C1 segment of cervical spinal cord (tissue), 14 donors: ENCODE measurements at places on chromosomes 2 and 18.

DNA sequence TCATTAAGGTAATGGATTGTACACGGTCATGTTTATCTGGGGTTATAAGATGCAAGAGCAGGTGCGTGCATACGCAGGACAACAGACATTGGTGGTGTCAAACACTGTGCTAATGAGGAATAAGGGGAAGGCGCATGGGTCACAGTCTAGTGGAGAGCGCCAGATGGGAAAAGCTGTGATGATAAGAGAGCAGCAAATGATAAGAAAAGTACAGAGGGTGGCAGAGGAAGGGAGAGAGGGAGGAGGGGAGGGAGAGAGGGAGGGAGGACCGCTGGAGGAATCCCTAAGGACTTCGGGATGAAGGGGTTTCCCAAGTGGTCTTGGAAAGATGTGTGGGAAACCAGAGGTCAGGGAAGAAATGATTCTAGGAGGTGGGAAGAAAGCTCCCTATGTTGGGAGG is 2.9 kb downstream of the TNFRSF11A start:
- no peak for DNase-seq

DNA sequence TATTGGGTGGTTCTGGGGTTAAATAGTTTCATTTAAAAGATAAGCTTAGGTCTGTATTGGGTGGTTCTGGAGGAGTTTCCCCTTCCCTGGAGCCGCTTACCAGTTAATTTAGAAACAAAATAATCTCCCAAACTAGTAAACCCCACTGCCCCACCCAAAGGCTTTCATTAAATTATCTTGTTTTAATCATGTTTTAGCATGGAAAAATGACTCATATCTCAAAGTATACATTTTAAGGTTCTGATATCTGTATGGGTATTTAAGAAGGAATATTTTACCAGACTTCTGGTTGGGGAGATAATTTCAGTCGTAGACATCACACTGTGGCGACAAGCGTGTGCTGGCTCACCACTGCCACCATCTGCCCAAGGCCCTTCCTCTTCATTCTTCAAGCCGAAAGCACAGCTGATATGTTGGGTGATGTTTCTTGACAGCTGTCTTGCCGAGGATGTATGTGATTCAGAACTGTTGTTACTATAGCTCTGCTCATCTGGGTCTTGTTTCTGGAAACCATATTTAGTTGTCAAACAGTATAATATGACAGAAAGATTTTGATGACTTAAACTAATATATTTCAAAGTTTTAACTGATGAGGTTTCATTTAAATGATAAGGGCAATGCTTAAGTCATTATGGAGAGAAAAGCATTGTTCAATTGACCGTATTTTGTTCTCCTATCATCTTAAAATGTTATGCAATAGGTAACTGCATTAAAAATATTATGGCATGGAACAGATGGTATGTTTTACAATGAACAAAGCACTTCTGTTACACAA is 5.1 kb downstream of the FIGLA start:
- peak; percentile 3 for DNase-seq

GRCh38 chr2:128693743-128694029 is 375.0 kb upstream of the HS6ST1 start:
- no peak for DNase-seq

- no peak for DNase-seq
These were observed 17.2 kb upstream of the ASB1 start for GRCh38 chr2:238409341-238410199.

- DNase-seq, result no peak
These were observed 15.1 kb downstream of the BIN1 start for GRCh38 chr2:127091886-127092285.

GRCh38 chr18:24003903-24004640 is 10.5 kb upstream of the TTC39C start:
- no peak for DNase-seq

DNA sequence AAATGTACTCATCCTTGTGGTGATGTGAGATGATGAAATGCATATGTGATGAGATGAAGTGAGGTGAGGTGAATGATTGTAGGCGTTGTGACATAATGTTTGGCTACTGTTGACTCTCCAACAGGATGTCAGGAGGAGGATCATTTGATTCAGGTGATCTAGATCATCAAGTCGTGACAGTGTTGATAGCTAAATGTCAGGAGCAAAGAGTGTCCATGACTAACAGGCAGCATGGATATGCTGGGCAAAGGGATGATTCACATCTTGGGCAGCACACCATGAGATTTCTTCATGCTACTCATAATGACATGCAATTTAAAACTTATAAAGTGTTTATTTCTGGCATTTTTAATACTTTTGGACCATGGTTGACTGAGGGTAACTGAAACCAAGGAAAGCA is 40.2 kb upstream of the UBXN4 start:
- no peak for DNase-seq

GRCh38 chr2:176650104-176650837 is 381.0 kb downstream of the MTX2 start:
- no peak for DNase-seq

DNA sequence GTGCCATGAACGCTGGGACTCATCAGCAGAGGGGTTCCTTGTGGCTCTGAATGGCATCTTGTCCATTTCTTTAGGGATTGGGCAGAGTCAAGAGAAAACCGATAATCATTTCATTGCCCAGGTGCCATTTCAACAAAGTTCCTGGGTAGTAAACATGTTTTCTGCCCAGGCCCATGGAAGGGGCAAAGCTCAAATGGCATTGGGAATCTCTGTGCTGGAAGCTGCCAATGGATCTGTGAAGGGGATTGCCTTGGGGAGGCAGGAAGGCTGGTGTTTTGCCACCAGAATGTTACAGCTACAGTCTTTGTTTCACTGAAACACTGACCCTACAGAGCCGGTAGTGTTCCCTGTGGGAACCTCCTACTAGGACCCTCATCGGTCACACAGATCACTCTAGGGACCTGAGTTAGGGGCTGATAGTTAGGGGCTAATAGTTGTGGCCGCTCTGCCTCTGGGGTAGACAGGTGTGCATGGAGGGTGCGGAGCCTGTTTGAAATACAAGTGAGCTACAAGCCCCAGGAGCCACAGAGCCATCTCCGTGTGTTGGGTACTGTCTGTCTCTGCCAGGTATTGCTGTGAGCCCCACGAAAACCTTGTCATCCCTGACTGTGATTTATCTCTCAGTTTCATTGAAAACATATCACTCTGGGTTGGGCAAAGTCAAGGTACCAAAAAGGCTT is 224.4 kb upstream of the COPS8 start:
- DNase-seq, result no peak

DNA sequence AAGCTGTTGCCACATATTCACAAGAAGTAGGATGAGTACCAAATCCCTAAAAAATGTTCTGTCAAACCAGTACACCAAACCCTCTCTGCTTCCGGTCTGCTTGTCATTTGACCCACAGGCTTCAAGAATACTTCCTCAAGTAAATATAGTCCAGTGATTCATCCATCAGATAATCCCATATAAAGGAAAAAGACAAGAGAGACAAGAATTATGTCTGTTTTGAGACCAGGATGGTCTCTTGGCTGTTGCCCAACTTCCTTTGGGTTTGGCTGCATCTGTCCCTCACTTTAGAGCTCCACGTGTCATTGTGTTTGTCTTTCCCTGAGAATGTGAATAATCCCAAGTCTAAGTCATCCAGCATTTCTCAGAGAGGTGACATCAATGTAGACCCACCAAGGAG is 91.5 kb upstream of the NRP2 start:
- no peak for DNase-seq

DNA sequence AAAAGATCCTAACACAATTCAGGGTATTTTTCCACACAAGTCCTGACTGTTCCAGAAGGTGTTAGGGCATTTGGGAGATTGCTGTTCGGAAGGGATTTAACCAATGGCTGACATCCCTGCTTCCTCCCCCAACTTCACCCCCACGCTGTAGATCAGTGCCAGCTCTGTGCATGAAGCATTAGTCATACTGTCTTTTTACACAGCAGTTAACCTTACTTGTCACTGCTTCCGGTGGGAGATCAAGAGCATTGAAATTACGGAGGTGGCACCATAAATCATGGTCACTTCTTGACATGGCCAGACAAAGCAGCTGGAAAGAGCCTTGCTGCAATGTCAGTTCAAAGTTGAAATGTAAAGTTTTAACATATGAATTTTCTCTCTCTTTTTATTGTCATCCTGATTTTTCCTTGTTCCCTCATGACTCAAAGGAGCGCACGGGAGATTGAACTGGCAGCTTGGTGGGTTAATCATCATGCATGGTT is 70.2 kb downstream of the HRH4 start:
- no peak for DNase-seq

DNA sequence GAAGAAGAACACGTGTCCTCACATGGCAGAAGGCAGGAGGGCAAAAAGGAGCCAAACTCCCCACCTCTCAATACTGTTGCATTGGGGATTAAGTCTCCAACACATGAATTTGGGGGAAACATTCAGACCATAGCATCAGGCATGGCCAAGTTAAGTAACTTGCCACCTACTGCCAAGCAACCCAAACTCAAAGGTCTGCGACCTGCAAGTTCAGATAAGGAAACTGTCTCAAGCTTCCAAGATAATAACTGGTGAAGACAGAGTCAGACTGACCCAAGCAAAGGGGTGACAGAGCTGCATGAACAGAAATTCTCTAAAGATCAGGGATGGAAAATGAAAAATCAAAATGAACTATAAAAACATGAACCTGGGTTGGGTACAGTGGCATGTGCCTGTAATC is 188.7 kb upstream of the SIX3 start:
- no peak for DNase-seq

- no peak for DNase-seq
These were observed 61.1 kb upstream of the MCFD2 start for GRCh38 chr2:46976556-46977279.

- no peak for DNase-seq
These were observed 894.9 kb upstream of the CDH2 start for GRCh38 chr18:29071869-29072268.

DNA sequence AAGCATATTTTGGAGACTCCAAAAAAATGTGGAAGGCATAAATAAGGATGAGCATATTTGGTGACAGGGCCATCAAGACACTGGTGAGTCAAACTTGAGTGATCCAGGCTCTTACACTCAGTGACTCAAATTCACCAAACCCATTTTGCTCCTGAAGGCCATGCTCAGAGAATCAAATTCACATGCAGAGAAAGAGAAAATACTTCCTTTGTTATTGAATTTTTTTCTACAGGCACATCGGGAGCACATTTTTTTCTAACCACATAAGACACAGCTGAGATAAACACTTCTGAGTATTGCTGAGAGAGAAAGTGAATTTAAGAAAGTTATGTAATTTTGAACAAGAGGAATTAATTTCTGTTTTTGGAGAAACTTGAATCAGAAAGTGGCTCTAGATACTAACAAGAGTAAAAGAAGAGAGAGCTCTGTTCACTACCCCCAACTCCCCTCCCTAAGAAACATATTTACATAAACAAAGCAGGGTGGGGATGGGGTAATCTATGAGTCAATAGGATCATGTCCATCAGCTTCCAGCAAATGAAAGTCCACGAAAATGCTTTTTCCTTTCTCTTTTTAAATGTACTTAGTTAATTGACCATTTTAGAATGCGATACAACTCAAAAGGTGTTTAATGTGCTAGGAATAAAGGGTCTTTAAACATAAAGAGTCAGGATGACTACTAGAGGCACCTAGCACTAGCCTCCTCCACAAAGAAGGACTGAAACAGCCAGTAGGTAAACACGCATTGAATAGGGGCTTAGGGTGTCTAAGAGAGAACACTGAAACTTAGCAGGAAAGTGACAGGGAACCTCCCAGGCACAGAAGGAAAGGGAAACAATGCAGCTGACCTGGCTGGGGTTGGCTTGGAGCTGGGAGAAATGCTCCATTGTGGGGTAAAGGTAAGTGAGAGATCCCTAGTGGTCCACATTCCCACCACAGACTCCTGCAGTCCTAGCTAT is 152.3 kb downstream of the KCNE4 start:
- DNase-seq, result no peak

GRCh38 chr2:162012565-162013058 is 61.4 kb downstream of the DPP4 start:
- no peak for DNase-seq

DNA sequence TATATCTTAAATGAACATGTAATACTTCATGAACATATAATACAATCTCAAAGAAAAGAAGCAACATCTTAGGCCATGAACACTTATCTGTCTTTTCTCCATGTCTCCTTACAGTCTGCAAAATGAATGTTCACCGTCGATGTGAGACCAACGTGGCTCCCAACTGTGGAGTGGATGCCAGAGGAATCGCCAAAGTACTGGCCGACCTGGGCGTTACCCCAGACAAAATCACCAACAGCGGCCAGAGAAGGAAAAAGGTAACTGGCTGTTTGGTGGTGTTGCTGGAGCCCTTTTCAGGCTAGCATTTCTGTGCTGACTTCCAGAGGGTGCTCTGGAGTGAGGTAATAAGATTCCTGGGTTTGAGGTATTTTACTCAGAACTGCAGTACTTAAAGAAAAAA is 295.9 kb upstream of the EPAS1 start:
- DNase-seq, result no peak

- no peak for DNase-seq
These were observed 113.9 kb downstream of the MREG start for GRCh38 chr2:215899141-215900074.

GRCh38 chr18:850960-851359 is 38.9 kb upstream of the YES1 start:
- no peak for DNase-seq

- DNase-seq, result no peak
These were observed 1162.5 kb upstream of the LRRTM1 start for GRCh38 chr2:81467096-81467495.

- DNase-seq, result no peak
These were observed 24.7 kb upstream of the KCNS3 start for GRCh38 chr2:17853799-17854198.

- DNase-seq, result no peak
These were observed 36.1 kb downstream of the INSIG2 start for GRCh38 chr2:118124288-118124891.

GRCh38 chr2:148052687-148053086 is 31.8 kb downstream of the MBD5 start:
- no peak for DNase-seq

- DNase-seq, result no peak
These were observed 586.5 kb upstream of the SLC8A1 start for GRCh38 chr2:41038408-41038807.

DNA sequence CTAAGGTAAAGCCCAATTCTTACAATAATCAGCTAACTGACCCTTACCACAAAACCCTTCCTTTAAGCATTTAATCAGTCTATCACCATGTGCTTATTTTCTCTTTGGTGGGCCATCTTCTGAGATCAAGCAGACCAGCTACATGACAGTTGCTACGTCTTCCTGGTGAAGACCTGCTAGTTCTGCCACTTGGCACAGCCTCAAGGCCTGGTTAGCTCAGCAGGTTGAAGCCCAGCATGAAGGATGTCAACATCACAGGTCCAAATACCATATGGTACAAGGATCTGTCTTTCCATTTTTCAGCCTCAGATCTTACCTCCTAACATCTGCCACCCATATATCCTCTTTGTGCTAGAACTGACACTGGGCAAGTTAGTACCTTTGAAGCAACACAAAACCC is 636.9 kb downstream of the LRP1B start:
- DNase-seq, result no peak

- DNase-seq, result no peak
These were observed 168.1 kb downstream of the SETBP1 start for GRCh38 chr18:44848644-44849335.

GRCh38 chr2:12797815-12798214 is 81.1 kb downstream of the TRIB2 start:
- DNase-seq, result no peak

- no peak for DNase-seq
These were observed 32.5 kb upstream of the REG3G start for GRCh38 chr2:78992807-78993517.

GRCh38 chr2:171146633-171147032 is 14.1 kb downstream of the TLK1 start:
- no peak for DNase-seq
